ENCODE measurements at places on chromosomes 6 and 20. TPM values are rescaled to one million over a fixed set of nuclear protein-coding genes. Genes with fewer than 3 reads are reported as not detected.

GPR63 gene
- total RNA-seq: 0.85 TPM

MTFR2 gene
- 28.4 TPM for total RNA-seq

SLC4A11 gene
- 2.9 TPM for total RNA-seq

SGK2 gene
- not detected for total RNA-seq

ZNF311 gene
- total RNA-seq: 1.0 TPM

TTBK1 gene
- 0.14 TPM for total RNA-seq

BHLHE23 gene
- not detected for total RNA-seq

CAP2 gene
- total RNA-seq: not detected

BTN3A1 gene
- 19.0 TPM for total RNA-seq

LY6G6D gene
- not detected for total RNA-seq

- no peak for DNase-seq
Observed at GRCh38 chr20:16530201-16530681, 43.0 kb downstream of the KIF16B start.

DNA sequence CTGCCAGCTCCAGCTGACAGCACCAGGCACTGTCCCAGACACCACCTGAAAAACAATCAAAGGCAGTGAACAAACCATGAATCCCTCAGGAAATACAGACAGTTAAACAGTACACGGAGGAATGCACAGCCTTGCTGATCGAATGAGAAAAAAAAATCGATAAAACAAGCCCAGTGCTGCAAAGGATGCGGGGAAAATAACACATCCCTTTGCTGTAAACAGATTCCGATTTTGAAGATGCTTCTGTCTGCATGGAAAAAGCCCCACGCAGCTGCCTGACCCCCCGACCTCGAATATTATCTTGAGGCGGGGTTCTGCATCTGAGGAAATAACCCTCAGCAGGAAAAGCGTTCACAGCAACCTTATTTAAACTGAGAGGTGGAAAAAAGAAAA, 43.9 kb downstream of the RBM38 start:
- DNase-seq: no peak

GRCh38 chr6:15090145-15090579, 155.7 kb upstream of the JARID2 start:
- DNase-seq: no peak

DNA sequence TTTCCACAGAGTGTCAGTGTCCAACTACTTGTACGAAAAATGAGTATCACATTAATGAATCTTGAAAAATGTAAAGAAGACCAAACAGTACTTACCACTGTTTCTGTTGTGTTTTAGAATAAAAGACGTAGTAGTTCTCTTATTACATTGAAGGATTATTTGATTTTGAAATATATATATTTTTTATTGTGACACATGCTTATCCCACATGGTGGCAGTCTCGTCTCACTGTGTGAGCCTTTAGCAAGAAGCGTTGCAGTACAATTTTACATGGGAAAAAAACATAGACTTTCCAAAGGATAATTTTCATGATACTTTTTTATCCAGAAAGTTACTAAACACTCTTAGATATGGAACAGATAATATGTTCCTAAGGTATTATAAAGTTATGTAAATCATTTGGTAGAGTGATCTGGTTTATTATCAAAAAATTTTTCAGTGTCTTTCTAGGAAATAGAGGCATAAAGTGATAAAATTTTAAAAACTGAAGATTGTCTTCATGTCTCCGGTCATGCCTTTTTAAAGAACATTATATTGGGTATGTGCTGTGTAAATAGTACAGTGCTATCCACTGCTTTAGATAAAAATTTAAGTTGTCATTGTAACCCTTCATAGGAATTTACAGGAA, 117.5 kb upstream of the SAMD5 start:
- DNase-seq: no peak

GRCh38 chr20:19259141-19259591, 46.7 kb downstream of the SLC24A3 start:
- DNase-seq: no peak

DNA sequence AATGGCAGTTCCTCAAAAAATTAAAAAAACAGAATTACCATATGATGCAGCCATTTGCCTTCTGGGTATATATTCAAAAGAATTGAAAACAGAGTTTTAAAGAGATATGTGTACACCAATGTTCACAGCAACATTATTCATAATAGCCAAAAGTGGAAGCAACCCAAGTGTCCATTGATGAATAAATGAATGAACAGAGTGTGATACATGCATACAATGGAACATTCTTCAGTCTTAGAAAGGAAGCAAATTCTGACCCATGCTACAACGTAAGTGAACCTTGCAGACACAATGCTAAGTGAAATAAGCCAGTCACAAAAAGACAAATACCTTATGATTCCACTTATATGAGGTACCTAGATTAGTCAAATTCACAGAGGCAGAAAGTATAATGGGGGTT, 34.7 kb upstream of the YWHAB start:
- no peak for DNase-seq

- DNase-seq: no peak
Observed at GRCh38 chr20:15706719-15707118, 866.5 kb downstream of the KIF16B start.

DNA sequence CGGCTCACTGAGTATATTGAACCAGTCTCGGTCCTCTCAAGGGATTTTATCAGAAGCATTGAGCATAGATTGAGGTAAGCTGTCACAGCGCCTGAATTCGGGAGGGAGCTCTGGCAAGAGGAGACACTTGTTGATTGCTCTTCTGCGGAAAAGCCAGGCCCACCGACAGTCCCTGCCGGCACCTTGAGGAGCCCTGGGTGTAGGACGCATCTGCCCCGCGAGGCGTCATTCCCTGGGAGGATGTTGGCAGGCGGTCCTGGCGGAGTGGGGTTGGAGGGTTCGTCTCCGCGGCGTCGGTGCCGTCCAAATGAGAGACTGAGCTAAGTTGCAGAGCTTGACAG, 843 bp downstream of the FBXO9 start:
- peak; percentile 51 for DNase-seq

DNA sequence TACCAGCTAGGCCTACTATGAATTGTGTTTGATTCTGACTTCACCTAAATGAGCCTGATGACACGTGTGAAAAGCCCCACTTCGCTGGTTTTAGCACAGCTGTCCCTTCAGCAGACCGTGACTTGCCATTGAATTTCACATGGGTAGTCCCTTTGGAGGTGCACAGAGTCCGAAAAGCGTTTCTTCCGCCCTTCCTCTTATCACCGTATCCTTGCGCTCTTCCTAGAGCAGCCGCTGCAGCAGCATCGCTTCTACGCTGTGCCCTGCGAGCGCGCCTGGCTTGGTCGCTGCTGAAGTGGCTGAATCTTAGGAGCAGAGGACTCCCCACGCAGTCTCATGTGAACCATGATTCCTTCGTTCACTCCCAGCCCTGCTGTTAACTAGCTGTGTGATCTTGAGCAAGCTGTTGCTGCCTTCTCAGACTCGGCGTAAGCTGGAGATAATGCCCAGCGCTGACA, 127.0 kb downstream of the PACRG start:
- DNase-seq: no peak

DNA sequence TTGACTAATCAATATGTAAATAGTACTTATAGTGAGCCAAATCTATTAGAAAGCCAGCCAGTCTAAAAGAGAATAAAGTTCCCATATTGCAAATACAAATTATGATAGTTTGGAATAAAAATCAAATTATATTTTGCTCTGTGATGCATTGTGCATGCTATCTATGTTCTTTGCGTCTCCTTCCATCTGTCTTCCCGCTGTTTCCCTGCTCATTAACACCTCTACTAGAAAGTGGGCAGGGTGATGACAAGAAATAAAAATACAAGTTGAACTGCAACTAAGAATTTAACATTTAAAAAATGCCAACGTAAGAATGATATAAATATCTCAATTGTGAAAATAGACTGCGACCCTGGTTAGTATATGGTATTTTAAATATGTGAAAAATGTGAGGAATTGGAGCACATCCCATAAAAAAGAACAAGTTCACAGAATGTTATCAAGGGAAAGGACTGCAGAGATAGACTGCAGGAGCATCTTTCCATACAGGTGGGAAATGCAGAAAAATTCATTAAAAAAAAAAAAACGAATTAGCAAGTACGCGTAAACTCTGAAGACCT, 157.6 kb upstream of the PDE7B start:
- no peak for DNase-seq

GRCh38 chr6:112330071-112330878, 16.9 kb upstream of the RFPL4B start:
- DNase-seq: no peak

- DNase-seq: no peak
Observed at GRCh38 chr20:20327746-20328145, 40.2 kb upstream of the INSM1 start.

GRCh38 chr6:39137245-39137644, 22.3 kb upstream of the SAYSD1 start:
- peak; percentile 14 for DNase-seq

DNA sequence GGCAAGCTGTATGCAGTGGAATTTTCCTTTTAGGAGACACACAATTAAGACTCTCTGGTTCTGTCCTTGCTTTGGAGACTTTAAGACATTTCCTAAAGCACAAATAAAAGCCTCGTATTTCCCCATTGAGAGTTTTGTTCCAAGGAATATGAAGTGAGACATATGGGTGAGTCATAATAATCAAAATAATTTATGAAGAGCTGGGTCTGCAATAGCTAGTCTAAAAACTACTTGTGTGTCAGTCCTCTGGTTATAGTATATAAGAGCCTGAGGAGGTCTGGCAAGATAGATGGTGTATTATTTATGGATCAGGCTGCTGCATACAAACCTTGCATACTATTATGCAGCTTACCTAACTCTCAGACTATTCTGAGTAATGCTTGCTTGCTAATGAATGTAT, 142.6 kb downstream of the ADGRG6 start:
- no peak for DNase-seq

DNA sequence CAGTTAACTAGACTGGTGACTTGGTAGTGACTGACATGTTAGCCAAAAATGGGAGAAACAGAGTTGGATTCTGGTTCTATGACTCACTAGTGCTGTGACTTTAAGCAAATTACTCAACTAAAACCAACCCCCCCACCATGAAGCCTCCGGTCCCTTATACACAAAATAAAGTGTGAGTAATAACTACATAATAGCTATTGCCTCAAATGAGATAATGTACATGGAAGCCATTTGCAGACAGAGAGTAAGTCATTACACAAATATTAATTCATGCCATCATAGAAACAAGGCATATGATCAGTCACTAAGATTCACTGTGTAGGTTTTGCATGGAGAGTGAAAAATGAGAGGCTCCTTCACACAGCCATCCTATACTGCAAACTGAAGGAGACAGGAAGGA, 111.9 kb downstream of the HIVEP2 start:
- DNase-seq: no peak

- DNase-seq: peak; percentile 30
Observed at GRCh38 chr6:166998256-166999144, 697 bp upstream of the CEP43 start.

GRCh38 chr6:19535351-19535750, 301.8 kb upstream of the ID4 start:
- no peak for DNase-seq

- no peak for DNase-seq
Observed at GRCh38 chr6:32196682-32197616, 4.5 kb upstream of the GPSM3 start.

DNA sequence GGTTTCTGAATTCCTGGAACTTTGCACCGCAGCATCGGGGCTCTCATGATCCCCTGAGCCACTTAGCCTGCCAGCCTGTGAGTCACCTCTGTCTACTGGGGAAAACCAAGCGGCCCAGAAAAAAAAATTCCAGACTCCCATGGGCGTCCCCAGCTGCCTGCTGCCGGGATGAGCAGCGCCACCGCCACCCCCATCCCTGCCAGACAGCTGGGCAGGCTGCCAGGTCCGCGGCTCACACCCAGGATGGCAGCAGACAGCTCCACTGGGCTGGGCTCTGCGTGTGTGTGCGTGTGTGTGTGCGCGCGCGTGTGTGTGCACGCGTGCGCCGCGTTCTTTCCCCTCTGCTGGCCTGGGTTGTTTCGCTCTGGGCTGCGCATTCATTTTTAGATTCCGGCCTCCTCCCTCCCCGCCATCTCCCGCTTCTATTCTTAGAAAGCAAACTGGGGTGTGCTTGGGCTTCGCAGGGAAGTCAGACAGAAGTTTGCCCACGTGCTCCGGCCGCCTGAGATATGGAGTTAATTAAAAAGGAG, 38.9 kb upstream of the PMEPA1 start:
- peak; percentile 54 for DNase-seq

DNA sequence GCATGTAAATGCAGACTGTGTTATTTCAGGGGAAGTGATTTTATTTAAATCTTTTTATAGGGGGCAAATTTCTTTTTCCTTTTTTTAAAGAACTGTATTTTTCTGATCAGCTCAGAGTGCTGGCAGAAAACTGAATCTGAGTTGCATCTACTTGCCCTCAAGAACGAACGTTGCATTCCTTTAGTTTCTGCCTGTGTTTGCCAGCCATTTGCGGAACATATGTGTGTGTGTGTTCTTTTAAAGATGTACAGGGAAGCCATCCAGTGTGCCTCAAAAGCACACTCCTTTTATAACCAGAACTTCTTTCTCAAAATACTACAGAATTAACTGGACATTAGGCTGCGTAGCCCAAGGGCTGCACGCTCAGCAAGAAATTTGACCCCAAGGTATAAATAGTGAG, 25.8 kb upstream of the INSM1 start:
- no peak for DNase-seq

DNA sequence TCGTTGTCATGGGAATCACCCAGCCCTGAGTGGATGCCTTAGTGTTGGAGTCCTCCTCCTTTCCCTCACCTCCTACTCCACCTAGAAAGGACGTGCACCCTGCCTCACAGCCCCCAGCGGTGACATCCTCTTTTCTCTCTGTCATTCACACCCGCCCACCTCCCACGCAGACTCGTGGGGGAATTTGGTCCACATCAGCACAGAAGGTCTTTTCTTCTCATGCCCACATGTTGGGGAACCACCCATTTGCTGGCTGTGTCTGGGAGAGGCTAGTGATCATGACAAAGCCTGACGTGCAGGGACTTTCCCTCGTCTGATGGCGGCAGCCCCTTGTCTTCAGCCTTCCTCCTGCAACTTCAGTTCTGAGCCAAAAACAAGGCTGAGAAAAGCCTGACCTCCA, 96.0 kb upstream of the CNKSR3 start:
- peak; percentile 93 for DNase-seq

DNA sequence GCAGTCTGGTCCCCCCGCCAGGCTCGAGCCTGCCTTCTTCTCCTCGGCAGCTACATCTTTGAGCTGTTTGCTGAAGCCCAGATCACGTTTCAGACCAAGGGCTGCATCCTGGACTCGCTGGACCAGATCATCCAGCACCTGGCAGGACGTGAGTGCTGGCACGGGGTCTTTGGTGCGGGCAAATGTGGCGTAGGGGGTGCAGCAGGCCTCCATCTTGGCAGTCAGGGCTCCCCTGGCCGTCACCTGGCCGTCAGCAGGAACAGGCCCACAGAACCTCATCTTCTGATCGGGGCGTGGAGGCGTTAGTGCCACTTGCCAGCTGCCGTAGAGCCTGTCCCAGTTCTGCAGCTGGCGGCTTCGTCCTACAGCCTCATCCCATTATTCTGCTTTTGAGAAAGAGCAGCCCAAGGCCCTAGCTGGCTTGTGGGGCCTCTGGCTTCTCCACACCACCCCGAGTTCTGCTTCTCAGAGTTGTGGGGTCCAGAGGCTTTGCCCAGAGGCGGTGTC, 16.6 kb upstream of the TNFRSF6B start:
- no peak for DNase-seq

- DNase-seq: peak; percentile 57
Observed at GRCh38 chr6:14270925-14271788, 153.6 kb downstream of the CD83 start.

GRCh38 chr6:80348263-80348662, 241.8 kb downstream of the BCKDHB start:
- no peak for DNase-seq

GRCh38 chr6:45741437-45742171, 274.1 kb downstream of the CLIC5 start:
- DNase-seq: peak; percentile 16

Data from activated naive CD8-positive, alpha-beta T cell treated with anti-CD3 and anti-CD28 coated beads for 36 hours (primary cell).